ENCODE measurements at places on chromosomes 2 and 18.
A peak's percentile ranks its signal among the peaks of the same experiment; 100 is the strongest.

DNA sequence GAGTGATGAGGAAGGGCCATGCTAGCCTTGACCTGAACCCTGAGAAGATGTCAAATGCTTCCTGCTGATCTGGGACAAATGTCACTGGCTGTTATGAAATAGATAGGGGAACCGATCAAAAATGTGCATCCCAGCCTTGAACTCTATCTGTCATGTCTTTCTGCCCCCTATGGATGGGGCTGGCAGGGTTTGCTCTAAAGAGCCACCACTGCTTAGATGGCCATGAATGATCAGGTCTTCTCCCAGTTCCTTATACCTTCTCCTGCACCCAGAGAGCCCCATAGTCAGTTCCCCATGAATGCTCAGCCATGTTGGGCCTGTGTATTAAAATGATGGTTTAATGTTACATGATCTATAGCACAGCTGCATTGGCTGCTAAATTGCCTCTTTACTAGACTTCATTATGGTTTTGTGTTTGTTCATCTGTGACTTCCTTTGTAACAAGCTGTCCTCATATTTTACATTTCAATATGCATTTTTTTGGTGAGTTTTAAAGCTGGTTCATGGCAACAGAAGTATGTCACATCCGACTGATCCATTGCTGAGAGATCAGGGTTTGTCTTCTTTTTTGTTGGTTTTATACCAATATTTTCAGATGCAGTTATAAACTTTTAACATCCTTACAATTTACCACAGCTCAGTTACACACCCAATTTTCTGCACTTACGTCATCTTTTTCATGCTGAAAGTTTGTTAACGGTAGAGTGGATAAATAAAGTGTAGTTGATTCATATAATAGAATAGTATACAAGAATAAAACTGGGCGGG is 56.3 kb upstream of the SMAD2 start:
- DNase-seq = no peak

GRCh38 chr2:53620981-53621380 is 146.6 kb upstream of the CHAC2 start:
- no peak for DNase-seq

DNA sequence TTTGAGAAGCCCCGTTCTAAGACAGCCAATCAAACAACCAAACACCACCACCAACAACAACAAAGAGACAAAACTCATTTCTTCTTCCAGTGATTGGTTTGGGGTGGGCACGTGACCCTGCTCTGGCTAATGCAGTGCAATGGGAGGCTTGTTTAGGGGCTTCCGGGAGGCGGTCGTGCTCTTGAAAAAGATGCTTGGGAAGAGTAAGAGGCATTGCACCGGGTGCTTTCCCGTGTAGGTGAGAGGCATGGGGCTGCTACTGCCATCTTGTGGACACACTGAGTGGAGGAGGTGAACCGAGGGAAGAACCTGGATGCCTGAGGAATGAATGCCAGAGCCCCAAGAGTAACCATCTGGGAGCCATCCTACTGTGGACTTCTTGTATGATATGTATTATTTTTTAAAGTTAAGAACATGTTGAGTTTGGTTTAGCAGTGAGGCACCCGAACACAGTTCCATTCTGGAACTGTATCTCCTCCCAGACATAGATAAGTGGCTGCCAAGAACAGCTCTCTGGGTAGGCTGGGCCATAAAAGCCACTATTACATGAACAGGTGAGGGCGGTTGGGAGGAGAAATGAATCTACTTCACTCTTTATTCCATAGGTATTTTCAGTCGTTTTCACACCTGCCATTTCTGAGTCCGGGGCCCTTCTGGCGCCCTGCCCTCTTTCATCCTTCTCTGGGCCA is 19.1 kb upstream of the ARHGAP25 start:
- DNase-seq = peak; percentile 23

DNA sequence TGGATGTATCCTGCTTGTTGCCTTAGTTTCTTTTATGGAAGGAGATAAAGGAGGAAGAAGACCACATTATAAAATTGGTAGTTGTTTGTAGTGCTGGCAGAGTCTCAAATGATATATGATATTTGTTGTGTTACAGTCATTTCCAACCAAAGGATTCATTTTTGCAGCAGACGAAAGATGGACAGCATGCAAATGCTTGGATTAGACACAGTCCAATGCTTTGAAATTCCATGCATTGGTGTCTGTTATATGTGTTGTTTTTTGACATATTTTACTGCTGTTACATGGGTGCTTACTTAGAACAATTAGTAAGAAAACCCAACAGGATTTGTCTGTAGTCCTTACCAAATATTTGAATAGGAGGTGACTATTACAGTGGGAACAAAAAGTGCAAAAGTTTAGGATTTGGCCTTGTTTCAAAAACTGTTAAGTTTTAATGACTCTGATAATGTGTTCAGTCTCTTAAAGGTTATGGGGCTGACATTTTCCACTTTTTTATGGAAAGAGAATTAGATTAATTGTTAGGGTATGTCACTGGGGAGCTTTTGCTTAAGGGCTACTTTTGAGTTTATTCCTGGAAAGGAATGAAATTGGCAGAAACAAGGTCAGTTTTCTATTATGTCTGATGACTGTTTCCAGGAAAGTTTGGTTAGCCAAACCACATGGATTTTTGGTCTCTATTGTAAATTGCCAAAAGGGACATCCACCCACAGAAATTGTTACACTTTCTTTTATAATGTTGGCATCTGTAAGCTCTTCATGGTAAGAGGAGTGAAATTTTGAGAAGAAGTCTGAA is 229.4 kb upstream of the MMADHC start:
- DNase-seq = no peak

DNA sequence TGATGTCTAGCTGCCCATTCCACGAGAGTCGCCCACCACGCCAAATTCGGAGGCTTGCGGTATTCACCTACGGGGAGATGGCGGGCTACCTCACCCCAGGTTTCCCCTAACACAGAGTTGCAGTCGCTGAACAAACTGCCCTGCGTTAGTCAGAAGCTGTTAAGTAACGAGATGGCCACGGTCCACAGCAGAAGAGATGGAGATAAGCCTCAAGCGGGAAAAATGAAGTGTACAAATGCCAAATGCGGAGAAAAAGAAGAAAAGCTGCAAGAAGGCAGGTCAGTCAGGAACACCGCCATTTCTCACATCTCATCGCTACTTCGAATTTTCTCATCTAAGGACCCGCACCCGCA is 425 bp downstream of the ASB3 start:
- DNase-seq = no peak

- DNase-seq = no peak
Measured at GRCh38 chr18:45282101-45282812, 333.0 kb upstream of the SLC14A2 start.

DNA sequence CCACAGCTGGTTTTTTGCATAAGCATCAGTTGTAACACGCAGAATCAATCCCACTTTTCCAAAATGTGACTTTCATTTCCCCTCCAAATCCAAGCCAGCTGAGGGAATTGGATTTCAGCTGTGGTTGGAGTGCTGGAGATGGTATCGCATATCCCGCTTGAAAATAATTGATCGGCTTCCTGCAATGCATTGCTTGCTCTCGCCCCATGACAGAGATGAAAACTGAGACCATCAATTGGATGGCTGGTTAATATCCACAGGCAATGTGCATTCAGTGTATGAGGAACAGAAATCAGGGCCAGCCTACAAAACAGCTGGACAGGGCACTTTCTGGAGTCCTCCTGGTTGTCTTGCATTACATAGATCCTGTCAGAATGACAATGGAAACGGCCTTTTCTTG is 135.3 kb downstream of the MAIP1 start:
- no peak for DNase-seq

DNA sequence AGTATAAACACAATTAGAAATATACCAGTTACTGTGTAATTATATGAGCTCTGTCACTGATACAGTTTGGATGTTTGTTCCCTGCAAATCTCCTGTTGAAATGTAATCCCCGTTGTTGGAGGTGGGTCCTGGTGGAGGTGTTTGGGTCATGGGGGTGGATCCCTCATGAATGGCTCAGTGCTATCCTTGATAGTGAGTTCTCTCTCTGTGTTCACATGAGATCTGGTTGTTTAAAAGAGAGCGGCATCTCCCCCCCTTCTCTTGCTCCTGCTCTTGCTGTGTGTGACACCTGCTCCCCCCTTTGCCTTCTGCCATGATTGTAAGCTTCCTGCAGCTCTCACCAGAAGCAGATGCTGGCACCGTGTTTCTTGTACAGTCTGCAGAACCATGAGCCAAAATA is 24.1 kb downstream of the MTX2 start:
- no peak for DNase-seq

- DNase-seq = no peak
Measured at GRCh38 chr2:150607390-150607811, 119.9 kb upstream of the RND3 start.

DNA sequence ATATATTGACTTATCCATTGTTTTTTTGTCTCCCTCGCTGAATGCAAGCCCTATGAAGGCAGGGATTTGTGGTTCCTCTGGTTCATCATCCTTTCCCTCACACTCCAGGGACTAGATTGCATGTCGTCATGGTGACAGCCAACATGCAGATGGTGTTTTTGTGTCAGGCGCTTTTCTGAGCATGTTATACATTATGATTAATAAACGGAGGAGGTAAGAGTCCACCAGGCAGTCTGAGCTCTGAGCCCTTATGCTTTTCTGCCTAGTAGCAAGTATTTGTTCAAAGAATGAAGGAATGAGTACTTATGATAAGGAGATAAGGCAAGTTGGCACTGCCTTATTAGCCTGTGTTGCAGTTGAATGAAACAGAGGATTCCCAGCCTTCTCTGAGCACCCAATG is 181.6 kb downstream of the MGAT5 start:
- DNase-seq = no peak

DNA sequence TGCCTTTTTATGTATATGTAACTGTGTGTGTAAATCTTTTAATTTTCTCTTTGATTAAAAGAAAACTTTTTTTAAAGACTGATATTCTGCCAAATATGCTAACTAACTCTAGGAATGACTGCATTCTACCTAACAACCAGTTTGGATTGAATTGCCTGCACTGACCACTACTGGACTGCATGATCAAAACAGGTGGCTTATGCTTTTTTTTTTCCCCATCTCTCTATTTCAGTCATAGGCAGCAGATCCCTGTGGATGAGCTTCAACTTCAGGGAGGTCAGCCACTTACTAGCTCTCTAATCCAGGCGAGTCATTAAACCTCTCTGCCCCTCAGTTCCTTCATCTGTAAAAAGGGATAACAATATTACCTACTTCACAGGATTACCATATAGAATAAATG is 138.6 kb upstream of the SERTAD2 start:
- DNase-seq = no peak

DNA sequence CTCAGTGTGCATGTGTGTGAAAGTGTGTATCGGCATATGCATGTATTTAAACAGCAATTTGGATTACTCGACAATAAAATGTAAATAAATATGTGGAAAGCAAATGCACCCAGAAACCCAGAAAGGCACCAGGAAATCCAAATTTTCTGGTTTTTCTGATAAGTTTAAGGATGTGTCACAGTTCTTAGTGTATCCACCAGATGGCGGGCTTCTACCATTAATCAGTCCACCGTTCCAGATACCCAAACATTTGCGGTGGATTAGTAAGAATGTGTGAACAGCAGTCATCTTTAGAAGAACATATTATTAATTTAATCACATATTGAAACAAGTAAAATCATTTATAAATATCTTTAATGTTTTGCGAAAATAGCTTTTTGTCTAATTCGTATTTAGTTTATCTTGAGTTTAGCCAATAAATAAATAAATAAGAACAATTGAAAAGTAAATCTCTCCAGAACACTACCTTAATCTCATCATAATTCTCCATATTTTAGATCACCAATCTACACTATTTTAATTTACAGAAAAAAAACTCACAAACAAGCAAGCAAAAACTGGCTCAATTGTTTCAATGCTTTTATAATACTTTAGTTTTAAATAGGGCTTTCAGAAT is 298.9 kb downstream of the DSEL start:
- peak; percentile 12 for DNase-seq

DNA sequence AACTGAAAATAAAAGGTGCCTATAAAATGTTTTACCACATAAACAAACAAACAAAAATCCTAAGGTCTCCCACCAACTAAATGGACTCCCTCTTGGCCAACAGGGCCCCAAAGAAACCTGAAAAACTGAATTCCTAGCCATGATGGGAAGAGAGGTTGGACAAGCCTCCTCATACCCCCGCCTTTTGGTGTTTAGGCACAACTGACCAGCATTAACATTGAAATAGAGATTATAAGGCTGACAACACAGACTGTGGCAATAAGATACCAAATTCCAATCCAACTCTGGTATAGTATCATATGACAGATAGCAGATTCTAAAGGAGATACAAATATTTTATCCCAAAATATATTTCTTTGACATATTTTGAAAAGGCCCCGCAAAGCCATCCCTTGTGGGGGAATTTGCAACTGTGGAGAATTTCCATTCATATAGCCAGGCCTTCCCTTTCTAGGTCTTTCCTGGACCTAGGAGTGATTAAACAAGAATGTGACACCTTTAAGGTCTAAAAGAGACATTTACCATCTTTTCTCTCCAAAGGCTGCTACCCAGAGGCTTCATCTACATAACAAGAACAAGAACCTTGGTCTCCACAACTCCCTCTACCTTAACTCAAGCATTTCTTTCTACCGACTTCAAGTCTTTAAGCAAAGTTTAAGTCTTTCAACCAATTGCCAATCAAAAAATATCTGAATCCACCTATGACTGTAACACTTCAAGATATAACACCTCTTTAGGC is 80.0 kb downstream of the CHN1 start:
- no peak for DNase-seq

DNA sequence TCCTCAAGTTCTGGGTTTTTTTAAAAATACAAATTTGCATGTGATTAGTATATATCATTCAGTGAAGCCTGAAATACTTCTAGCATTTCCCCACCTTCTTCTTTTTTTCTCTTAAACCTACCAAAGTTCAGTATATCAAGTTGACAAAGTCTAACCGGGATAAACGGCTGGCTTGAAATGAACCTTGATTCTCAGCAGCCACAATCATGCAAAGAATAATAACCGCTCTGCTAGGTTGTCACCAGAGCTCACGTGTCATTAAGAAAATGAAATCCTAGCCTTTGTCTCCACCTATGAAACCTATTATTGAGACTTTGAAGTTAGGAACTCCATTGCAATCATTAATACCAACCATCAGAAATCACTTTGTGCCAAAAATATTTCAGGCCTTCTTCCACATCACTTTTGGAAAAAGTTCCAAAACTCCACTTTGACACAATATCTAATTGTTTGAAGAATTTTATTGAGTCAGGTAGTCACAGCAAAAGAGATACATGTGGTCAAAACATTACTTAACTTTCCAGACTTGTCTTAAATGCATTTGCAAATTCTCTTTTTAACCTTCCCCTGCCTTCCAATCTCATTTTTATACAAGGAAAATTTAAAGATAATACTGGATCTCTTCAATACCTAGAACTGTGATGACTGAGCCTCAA is 285.6 kb upstream of the ACVR2A start:
- DNase-seq = peak; percentile 3

- no peak for DNase-seq
Measured at GRCh38 chr2:230866756-230867523, 2.2 kb downstream of the ITM2C start.

GRCh38 chr2:109332880-109333279 is 203.9 kb downstream of the SH3RF3 start:
- DNase-seq = no peak

DNA sequence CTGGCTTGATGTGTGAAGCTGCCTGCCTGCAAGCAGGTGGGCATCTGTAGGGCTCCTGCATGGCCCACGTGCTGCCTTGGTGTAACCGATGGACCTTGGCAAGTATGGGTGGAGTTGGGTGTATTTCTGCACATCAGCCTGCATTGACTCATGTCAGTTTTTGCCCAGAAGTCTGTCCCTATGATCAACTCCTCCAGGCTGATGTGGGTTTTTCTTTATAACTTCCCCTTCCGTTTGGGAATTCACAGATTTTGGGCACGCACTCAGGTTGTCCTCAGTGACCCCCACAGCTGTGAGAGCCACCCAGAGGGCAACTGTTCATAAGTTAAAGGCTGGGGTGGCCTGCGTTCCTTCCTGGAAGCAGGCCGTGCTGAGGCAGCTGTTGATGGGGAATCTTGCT is 123.3 kb downstream of the NCK2 start:
- DNase-seq = no peak
